ENCODE measurements at places on chromosomes 13 and 19. TPM values are rescaled to one million over a fixed set of nuclear protein-coding genes. Genes with fewer than 3 reads are reported as not detected.

The PLIN4 gene
- 2.3 TPM for total RNA-seq

The TPP2 gene
- 36.7 TPM for total RNA-seq

The IL12RB1 gene
- total RNA-seq, result not detected

The RUBCNL gene
- total RNA-seq, result 0.42 TPM

The MISP gene
- 38.2 TPM for total RNA-seq

DNA sequence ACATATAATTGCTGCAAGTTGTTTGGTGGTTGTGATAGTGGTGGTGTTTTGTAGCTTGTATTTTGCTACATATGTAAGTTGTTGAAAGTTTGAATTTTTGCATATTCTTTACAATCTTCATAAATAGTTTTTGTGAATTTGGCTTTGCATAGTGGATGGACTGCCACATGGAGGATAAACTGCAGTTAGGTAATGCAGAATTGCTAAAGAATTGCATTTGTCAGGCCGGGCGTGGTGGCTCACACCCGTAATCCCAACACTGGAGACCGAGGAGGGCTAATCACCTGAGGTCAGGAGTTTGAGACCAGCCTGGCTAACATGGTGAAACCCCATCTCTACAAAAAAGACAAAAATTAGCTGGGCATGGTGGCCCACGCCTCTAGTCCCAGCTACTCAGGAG lies 111.9 kb downstream of the ZAR1L start:
- DNase-seq, result no peak

DNA sequence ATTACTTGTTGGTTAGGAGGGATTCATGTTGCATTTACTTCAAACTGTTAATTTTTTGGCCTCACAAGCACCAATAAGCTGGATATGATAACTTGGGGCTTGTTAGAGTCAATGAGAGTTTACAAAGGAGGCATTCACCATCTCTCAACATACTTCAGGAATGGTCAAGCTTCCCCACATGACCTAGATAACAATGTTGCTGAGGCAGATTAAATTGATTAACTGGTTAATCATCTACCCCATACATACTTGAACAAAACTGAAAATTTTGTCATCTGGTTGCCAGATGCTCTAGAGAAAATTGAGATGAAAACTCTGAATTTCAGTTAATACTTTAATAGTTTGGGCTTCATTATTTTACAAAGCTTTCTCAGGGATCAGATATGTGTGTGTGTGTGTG lies 43.0 kb upstream of the UBL3 start:
- no peak for DNase-seq

- no peak for DNase-seq
These were observed 19.4 kb upstream of the DHRS12 start for GRCh38 chr13:51823359-51823758.

DNA sequence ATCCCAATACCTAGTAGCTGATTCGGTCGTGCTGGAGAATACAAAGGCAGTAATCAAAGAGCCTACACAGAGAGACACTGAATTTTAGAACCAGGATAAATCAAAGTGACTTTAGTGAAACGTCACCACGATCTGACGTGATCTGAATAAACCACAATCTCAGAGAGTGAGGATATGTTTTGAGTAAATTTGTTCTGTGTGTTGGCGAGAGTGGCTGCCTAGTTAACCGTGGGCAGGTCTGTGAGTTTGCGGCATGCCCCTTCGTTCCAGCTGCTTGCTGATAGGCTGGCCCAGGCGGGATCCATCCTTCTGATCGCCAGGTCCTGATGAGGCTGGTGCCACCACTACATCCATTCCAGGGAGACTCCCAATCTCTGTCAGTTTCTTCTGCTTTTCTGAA lies 40.4 kb downstream of the LRCH1 start:
- no peak for DNase-seq

The KLC3 gene
- total RNA-seq, result 22.8 TPM

The OR7D4 gene
- not detected for total RNA-seq

DNA sequence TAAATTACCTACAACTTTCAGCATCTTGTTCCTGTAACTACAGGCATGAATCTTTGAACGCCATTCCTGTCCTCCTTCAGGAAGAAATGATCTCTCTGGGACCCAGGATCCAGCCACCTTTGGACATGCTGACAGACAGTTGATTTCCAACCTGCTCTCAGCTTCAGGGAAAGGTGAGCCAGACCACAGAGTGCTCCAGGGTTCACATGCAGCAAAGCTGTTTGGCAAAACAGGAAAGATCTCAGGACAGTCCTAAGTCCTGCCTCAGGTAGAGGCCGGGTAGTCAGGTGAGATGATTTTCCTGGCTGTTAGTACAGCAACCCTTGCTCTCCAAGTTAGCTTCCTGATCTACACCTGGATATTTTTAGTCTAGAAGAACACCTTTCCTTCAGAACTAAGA lies 9.1 kb downstream of the SLC15A1 start:
- no peak for DNase-seq

The FKRP gene
- 19.4 TPM for total RNA-seq

The TMEM86B gene
- 10.6 TPM for total RNA-seq

- DNase-seq, result no peak
These were observed 15.5 kb downstream of the KASH5 start for GRCh38 chr19:49403404-49404187.

DNA sequence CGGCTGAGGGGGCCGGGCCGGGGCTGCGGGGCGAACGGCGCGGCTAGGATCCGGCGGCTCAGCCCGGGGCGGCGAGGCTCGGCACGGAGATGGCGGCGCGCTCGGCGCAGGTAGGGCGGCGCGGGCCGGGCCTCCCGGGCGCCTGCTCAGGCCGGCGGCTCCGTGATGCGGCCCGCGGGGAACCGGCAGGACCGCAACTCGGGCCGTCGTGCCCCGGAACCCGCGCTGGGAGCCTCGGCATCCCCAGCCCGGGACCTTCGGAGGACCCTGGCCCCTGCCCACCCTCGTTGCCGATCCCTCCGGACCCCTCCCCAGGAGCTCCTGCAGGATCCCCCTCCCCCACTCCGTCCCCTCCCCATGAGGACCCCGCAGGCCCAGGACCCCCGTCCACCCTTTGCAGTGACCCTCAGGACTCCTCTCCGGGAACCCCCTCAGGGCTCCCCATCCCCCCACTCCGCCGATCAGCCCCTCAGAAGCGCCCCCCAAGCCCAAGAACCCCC lies 304 bp downstream of the EVI5L start:
- DNase-seq, result no peak

DNA sequence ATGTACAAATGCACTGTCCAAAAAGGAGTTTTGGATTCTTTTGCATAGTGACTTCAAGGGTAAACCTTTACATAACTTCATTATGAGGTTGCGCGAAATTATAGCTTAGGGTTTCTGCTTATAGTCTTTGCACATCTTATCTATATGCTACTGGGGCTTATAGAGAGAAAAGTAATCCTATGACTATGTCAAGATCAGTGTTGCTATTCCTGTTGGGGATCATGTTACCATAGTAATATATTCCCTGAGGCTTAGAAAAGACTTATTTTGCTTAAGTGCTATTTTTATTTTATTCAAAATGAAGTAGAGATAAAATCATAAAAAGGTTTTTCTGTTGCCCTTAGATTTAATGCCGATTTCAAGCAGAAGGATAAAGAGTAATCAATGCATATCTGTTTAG lies 14.7 kb upstream of the POSTN start:
- DNase-seq, result no peak
